Effector memory CD8-positive, alpha-beta T cell (primary cell): ENCODE measurements at places on chromosomes 2 and 18.

- DNase-seq = no peak
These were observed 59.2 kb upstream of the CSRNP3 start for GRCh38 chr2:165410276-165410675.

DNA sequence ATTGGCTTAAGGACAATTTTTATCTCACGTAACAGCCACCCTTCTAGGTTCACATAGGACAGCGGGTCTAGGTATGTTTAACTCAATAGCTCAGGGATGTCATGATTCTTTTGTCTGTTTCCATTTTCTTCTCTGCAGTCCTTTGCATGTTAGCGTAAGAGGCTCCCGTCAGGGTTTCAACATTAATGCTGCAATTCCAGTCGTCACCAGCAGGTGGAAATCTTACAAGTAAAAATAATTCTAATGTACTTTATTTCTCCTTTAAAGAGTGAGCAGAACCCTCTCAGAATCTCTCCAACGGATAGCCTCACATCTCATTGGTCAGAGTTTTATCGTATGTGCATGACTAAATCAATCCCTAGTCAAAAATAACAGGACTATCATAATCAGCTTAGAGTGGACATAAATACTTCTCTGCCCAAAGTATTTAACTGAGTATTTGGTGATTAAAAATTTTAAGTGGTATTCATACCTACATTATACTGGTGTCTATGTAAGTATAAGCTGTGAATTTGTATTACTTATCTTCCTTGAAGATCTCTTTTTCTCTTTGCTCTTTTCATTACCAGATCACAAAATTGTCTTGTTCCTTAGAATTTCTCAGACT is 487.2 kb upstream of the GCFC2 start:
- no peak for DNase-seq

- no peak for DNase-seq
These were observed 126.0 kb downstream of the EPHA4 start for GRCh38 chr2:221446140-221446539.

- no peak for DNase-seq
These were observed 219.3 kb downstream of the GLI2 start for GRCh38 chr2:120954939-120955338.

DNA sequence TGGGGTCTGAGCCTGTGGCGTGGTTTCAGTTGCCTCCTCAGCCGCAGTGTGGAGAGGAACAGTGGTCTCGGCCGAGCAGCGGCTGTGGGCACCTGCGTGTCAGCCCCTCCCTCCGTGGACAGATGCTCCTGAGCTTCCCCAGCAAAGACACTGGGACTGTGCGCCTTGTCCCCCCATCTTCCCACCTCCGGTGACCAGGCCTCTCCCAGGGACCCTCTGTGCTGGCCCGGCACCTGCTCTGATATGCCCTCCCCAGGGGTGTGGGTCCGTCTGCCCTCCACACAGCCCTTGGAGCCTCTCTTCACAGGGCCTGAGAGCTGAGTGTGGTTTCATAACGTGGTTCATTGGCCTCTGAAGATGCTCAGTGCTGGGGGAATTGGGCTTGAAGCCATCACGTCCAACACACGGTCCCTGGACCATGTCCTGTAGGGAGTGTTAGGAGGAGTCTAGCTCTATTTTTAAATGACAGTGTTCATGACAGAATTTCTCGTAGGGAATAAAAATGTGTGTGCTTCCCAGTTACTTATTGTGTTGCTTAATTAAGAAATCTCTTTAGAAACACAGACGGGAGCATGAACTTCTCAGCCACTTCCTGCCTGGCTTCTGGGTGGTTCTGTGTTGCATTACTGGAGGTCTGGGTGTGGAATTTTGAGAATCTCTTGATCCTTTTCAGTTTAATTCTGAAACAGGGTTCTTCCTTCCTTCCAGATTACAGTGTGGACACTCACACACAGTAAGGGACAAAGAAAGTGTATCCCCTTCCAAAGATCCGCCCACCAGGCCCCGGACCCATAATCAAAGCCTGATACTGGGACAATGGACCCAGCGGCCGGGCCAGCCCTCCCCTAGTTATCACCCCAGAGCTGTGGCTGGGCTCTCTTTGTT is 110.7 kb downstream of the NFATC1 start:
- no peak for DNase-seq

DNA sequence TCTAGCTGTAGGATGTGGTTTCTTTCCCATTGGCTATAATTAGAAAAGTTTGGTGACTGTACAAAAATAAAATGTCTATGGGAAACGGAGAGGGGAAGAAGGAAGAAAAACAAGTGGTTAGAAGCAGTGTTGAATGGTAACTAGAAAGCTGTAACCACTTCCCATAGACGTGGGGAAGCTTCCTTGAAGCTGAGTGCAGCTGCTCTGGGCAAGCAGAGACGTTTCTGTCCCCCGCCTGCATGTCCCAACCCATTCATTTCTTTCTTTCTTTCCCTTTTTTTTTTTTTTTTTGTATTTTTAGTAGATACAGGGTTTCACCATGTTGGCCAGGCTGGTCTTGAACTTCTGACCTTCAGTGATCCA is 367.8 kb upstream of the HS6ST1 start:
- DNase-seq = no peak

GRCh38 chr2:85255813-85256594 is 71.8 kb downstream of the TGOLN2 start:
- DNase-seq = no peak

GRCh38 chr2:84906900-84907714 is 1.7 kb downstream of the TMSB10 start:
- DNase-seq = peak; percentile 25

DNA sequence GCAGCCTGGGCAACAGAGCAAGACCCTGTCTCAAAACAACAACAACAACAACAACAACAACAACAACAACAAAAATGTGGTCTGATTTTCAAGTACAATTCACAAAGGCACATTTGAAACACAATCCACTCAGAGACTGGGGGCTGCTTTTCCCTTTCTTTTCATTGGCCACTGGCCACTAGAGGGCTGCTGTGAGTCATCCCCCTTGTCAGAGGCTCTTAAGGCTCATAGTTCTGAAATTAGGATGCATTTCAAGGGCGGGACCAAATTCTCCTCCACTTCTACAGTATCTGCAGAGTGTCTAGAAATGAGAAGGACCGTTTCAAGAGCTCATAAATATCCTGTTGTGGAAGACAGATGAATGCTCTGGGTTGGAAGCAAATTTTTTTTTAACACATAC is 285.4 kb downstream of the NRXN1 start:
- no peak for DNase-seq

DNA sequence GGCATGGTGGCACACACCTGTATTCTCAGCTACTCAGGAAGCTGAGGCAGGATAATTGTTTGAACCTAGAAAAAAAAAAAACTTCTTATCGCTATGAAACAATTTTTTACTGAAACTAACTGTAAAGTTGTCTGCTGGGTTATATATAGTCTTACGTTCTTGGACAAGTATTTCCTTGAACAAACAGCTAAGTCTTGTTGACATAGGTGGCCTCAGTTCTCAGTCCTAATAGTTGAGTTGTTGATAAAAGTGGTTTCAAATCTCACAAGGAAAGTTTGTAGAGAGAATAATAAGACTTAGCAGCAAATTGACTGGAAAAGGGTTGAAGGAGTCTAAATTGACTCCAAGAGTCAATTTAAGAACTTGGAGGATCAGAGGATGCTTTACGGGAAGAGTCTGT is 166.5 kb upstream of the KCNJ3 start:
- DNase-seq = no peak

- DNase-seq = no peak
These were observed 440.1 kb downstream of the MTX2 start for GRCh38 chr2:176709149-176709951.

DNA sequence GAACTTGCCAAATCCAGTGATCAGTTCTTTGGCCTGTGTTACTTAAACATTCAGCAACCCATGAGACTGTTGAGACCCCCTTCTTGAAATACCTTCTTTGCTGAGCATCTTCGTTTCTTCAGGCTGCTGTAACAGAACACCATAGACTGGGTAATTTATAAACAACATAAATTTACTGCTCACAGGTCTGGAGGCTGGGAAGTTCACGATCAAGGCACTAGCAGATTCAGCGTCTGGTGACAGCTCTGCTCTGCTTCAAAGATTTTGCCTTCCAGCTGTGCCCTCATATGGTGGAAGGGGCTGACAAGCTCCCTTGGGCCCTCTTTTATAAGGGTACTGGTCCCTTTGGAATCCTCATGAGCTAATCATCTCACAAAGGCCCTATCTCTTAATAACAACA is 28.8 kb upstream of the TSPYL6 start:
- DNase-seq = no peak

GRCh38 chr18:62829936-62830335 is 114.6 kb downstream of the PHLPP1 start:
- DNase-seq = no peak

- no peak for DNase-seq
These were observed 33.7 kb upstream of the RNF152 start for GRCh38 chr18:61926532-61926931.

GRCh38 chr2:138670734-138671133 is 109.5 kb downstream of the NXPH2 start:
- DNase-seq = no peak

- no peak for DNase-seq
These were observed 12.6 kb upstream of the MLPH start for GRCh38 chr2:237474442-237474911.

GRCh38 chr2:16333681-16334080 is 332.0 kb downstream of the CYRIA start:
- DNase-seq = no peak

- no peak for DNase-seq
These were observed 35.2 kb downstream of the SRBD1 start for GRCh38 chr2:45575881-45576280.

GRCh38 chr18:75110846-75111415 is 98.0 kb downstream of the PTGR3 start:
- DNase-seq = no peak

GRCh38 chr2:183269956-183270355 is 145.7 kb downstream of the NUP35 start:
- no peak for DNase-seq

- DNase-seq = no peak
These were observed 146.1 kb upstream of the SESTD1 start for GRCh38 chr2:179410552-179411356.

GRCh38 chr2:240993446-240994170 is 4.8 kb upstream of the SNED1 start:
- no peak for DNase-seq

GRCh38 chr2:86138736-86139625 is 32.9 kb downstream of the PTCD3 start:
- no peak for DNase-seq

- no peak for DNase-seq
These were observed 62.0 kb downstream of the GPR39 start for GRCh38 chr2:132478461-132479105.

GRCh38 chr2:127792805-127793204 is 18.2 kb downstream of the WDR33 start:
- DNase-seq = no peak

DNA sequence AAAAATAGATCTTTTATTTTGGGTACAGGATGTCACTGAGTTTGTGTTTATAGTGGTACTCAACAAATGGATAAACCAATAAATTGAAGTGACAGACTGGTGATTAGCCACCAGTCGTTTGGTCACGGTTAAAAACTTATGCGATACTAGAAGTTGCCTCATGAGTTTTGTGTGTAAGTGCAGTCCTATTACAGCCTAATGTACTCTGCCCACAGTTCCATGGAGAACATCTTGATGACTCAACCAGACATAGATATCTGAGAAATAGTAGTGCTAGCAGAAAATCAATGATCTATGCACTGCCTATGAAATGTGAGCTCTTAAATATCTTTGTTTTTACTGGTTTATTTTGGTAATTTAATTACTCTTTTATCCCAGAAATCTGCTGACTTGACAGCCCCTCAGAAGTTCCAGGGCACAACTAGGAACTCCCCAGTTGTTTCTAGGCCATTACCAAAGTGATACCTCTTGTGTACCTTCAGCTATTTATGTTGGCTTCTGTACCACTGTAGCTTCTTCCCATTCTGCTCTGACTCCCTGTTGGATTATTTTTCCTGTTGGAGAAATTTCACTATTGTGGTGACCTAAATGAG is 209.1 kb upstream of the KCNJ3 start:
- DNase-seq = no peak
